Hematopoietic multipotent progenitor cell treated with erythropoietin and hydrocortisone succinate and interleukin-3 and kit ligand, for 17 days (in vitro differentiated cells): ENCODE measurements at places on chromosomes 13 and 19.

GRCh38 chr19:16369664-16370576 lies 45.3 kb downstream of the KLF2 start:
- no peak for DNase-seq

DNA sequence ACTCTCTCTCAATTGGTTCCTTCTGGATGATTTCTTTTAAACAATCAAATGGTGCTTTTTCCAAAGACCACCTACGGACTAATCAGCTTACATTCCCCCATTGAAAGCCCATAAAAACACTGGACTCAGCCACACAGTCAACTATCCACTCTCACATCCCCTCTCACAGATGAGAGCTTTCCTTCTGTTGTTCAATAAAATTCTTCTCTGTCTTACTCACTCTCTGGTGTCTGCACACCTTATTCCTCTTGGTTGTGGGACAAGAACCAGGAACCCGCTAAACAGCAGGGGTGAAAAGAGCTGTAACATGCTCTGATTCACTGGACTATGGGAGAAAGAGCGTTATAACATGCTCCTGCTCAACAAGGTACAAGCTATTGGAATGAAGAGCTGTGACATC lies 2896.2 kb downstream of the PCDH9 start:
- DNase-seq, result no peak

- no peak for DNase-seq
Observed at GRCh38 chr13:33174491-33174890, 111.1 kb downstream of the STARD13 start.

DNA sequence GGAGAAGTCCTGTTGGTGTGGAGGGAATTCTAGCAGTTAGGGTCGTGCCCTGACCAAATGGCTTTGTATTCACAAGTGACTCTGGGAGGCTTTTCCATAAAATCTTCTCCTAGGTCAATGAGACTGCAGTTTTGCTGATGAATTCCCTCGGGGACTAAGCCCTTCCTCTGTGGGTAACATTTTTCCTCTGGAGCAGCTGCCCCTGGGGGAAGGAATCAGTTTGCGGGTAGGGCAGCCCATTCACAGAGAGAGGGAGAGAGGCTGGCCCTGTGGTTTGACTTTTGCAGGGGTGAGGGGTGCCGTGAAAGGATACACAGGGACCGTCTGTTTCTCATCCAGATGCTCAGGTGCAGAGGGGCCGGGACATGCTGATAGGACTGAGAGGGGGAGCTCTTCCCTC lies 67.3 kb downstream of the ERICH6B start:
- DNase-seq, result no peak

DNA sequence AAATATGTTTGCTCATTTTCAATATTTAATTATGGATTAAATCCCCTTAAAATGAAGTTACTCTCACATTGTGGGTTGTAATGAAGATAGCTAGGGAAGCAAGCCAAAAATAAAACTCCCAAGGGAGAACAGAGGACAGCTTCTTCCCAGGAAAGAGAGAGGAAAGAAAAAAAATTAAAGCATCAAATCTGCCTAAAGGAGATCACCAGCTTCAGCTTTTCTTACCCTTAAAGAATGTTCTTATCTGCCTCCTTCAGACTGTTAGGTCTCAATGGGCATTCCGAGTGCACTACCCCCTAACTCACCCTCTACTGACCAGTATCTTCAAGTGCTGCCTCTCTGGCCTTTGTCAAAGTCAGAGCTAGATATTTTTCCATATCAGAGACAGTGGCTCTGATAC lies 55.2 kb downstream of the XPO4 start:
- DNase-seq, result no peak
